ENCODE measurements at places on chromosomes 1 and 21.

- no peak for DNase-seq
These were observed 12.9 kb upstream of the IL19 start for GRCh38 chr1:206757524-206758266.

- DNase-seq, result no peak
These were observed 50.0 kb downstream of the FOXO6 start for GRCh38 chr1:41411229-41411628.

GRCh38 chr1:236066054-236066453, 1.2 kb upstream of the NID1 start:
- no peak for DNase-seq

DNA sequence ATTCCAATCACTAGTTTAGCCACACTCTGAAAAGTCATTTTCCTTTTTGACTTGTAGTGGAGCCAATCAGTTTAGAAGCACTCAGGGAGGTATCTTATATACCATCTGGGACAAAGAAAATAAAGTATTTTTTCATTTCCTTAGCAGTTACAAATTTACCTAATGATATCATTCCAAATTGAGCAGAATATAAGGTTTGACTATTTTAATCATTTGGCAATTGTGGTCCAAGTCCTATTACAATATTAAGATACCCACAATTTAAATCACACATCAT, 170.6 kb downstream of the LTN1 start:
- no peak for DNase-seq

DNA sequence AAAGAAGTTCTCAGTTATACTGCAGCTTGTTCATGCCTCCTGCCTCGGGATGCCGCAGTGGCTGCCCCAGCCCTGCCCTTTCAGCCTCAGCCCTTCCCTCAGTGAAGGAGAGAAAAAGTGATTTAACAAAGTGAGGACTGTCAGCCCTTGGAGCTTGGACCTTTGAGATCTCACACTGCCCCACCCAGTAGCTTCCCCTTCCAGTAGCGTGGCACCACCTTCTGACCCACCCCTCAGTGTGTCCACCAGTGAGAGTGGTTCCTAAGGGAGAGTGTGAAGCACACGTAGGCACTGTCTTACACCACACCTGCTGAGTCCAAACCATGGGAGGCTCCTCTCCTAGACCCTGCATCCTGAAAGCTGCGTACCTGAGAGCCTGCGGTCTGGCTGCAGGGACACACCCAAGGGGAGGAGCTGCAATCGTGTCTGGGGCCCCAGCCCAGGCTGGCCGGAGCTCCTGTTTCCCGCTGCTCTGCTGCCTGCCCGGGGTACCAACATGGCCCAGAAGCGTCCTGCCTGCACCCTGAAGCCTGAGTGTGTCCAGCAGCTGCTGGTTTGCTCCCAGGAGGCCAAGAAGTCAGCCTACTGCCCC, at the start of gene CDA:
TSS of gene CDA (plus strand) at position 464 of the 592 bp plus-strand sequence. CDS start at position 497, 33 bp downstream.
- no peak for DNase-seq

- DNase-seq, result no peak
These were observed 38.9 kb downstream of the NOS1AP start for GRCh38 chr1:162108426-162108825.

DNA sequence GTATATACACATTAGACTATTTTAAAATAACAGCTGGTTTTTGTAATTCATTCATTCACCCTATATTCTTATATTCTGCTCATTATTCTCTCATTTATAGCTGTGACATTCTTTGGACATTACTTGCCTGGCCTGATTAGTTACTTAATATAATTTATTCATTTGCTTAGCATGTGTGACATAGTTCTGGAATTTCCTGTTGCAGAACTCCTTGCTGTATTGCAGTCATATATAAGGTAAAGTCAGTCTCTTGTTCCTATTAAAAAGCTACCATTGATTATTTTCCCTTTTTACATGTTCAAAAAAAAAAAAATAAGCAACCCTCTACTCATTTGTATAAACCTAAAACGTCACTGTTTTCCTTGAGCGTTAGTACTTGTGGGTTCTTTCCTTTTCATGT, 23.9 kb downstream of the GNAT2 start:
- DNase-seq, result no peak

- no peak for DNase-seq
These were observed 3.0 kb upstream of the ATP1B1 start for GRCh38 chr1:169103480-169103893.

- no peak for DNase-seq
These were observed 1.7 kb upstream of the ANGPTL3 start for GRCh38 chr1:62595647-62596046.
